Panc1 (cell line): ENCODE measurements at places on chromosomes 3 and 15. TPM values are rescaled to one million over a fixed set of nuclear protein-coding genes. Genes with fewer than 3 reads are reported as not detected.

Gene GLDN
- 0.57 TPM for total RNA-seq

- no peaks in the 10 kb centered on the region for H3K36me3 ChIP-seq
- H3K27me3 ChIP-seq = no peaks in the 10 kb centered on the region
- H3K4me1 ChIP-seq = no peaks in the 10 kb centered on the region; the same call in 1 of the 2 replicates
- H3K4me3 ChIP-seq = peak overlapping the region; percentile 79
- H3K27ac ChIP-seq = peak overlapping the region; percentile 75
- DNase-seq = no peak
These were observed 907 bp upstream of the HERC1 start for GRCh38 chr15:63834500-63835210.

DNA sequence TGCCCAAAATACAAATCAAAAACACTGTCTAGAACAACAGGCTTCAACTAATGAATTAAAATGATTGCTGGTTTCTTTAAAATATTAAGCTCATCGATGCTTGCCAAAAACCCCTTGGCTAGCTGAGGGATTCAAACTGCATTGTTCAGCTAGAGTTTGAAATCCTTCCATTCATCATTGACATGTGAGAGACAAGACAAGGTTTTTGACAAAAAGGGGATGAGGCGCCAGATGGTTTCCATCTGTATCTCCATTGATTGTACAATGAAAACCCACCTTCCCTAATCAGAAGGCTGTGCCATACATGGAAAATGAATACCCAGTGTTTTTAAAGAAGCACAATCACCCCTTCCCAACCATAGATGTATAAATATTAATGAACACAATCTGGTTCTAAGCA, 67.8 kb downstream of the THRB start:
- H3K27ac ChIP-seq = no peak overlapping the region
- no peak for DNase-seq
- H3K27me3 ChIP-seq = no peaks in the 10 kb centered on the region
- no peaks in the 10 kb centered on the region for H3K36me3 ChIP-seq
- no peaks in the 10 kb centered on the region for H3K4me1 ChIP-seq

GRCh38 chr3:12187448-12188327, 29.0 kb upstream of the TIMP4 start:
- 0 out of 2 replicates have a peak, but pooled peaks cover 5% of the 10 kb centered on the region for H3K4me1 ChIP-seq
- no peak for DNase-seq
- no peaks in the 10 kb centered on the region for H3K36me3 ChIP-seq
- H3K27me3 ChIP-seq = no peaks in the 10 kb centered on the region
- peak overlapping the region; percentile 11; the same call in 1 of the 2 replicates for H3K27ac ChIP-seq
- H3K4me3 ChIP-seq = no peak overlapping the region

DNA sequence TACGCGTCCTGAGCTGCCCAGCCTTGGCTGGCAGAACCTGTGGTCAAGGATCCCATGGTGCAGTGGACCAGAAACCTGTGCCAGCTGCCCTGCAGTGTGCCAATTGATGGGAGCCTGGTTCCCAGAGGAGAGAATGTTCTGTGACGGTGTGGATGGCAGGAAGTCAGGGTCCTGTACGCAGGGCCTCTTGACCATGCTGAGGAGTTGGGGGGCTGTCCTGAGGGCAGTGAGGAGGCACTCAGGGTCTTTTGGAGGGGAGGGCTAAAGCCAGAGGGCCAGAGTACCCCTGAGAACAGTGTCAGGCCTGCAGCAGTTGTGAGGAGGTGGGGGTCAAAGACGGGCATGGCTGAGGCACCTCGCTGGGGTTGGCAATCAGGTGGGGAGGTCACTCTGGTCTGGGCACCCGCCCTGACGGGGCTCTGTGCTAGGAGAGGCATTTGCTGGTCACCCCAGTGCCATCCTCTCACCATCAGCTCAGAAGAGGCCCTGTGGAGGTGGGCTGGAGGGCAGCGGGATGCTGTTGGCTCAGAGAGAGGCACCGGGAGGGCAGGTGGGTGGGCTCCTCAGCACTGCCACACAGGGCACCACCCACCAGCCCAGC, 61.0 kb downstream of the SCN5A start:
- no peak overlapping the region for H3K27ac ChIP-seq
- no peak for DNase-seq
- peaks cover 2% of the 10 kb centered on the region; the same call in 1 of the 2 replicates for H3K27me3 ChIP-seq
- H3K4me1 ChIP-seq = no peaks in the 10 kb centered on the region
- no peak overlapping the region for H3K4me3 ChIP-seq

- H3K27ac ChIP-seq = no peak overlapping the region
- H3K36me3 ChIP-seq = peaks cover 34% of the 10 kb centered on the region
- H3K27me3 ChIP-seq = no peaks in the 10 kb centered on the region
- DNase-seq = no peak
These were observed 5.3 kb downstream of the RPL22L1 start for GRCh38 chr3:170864525-170865208.

DNA sequence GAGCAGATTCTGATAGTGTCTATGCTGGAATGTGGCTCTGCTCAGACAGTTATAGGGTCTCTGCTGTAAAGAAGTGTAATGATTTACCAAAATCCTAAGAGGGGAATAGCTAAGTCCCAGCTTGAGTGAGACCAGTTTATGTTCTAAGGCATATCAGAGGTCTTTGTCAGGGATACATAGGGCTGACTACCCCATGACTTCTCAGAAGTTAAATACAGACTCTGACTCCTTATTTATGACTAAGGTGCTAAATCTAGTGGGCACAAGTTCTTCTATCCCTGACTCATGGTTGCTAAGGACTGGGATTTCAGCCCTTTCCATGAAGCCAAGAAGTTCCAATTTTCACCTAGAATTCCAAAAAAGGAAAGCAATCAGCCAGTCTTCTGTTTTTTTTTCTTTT, 192.6 kb upstream of the POU1F1 start:
- no peak for DNase-seq
- H3K4me3 ChIP-seq = no peak overlapping the region
- no peaks in the 10 kb centered on the region for H3K27me3 ChIP-seq
- no peaks in the 10 kb centered on the region for H3K36me3 ChIP-seq

- no peaks in the 10 kb centered on the region for H3K36me3 ChIP-seq
- H3K4me3 ChIP-seq = no peak overlapping the region
- no peaks in the 10 kb centered on the region for H3K4me1 ChIP-seq
- H3K27me3 ChIP-seq = no peaks in the 10 kb centered on the region
- no peak overlapping the region for H3K27ac ChIP-seq
- no peak for DNase-seq
These were observed 23.3 kb downstream of the IL17RD start for GRCh38 chr3:57141719-57142410.
